ENCODE measurements at places on chromosomes 13 and 19. TPM values are rescaled to one million over a fixed set of nuclear protein-coding genes. Genes with fewer than 3 reads are reported as not detected.

The FUT2 gene
- polyA plus RNA-seq: 6.5 TPM

The POLR1D gene
- 93.8 TPM for polyA plus RNA-seq

The DCLK1 gene
- 1.2 TPM for polyA plus RNA-seq

The CEP89 gene
- 8.7 TPM for polyA plus RNA-seq

The PIH1D1 gene
- polyA plus RNA-seq: 66.6 TPM

The DEDD2 gene
- polyA plus RNA-seq: 31.4 TPM

The FAM216B gene
- 4.9 TPM for polyA plus RNA-seq

The ELSPBP1 gene
- not detected for polyA plus RNA-seq

The CHAMP1 gene
- polyA plus RNA-seq: 8.4 TPM

The ZNRF4 gene
- not detected for polyA plus RNA-seq

The ZNF737 gene
- polyA plus RNA-seq: 3.3 TPM

The SYT3 gene
- 0.23 TPM for polyA plus RNA-seq

The F2RL3 gene
- 45.2 TPM for polyA plus RNA-seq

The PDX1 gene
- not detected for polyA plus RNA-seq

- DNase-seq: no peak
These were observed 64.8 kb downstream of the MIPEP start for GRCh38 chr13:23824371-23824770.

GRCh38 chr19:20287070-20287469, 120.1 kb downstream of the ZNF486 start:
- no peak for DNase-seq

DNA sequence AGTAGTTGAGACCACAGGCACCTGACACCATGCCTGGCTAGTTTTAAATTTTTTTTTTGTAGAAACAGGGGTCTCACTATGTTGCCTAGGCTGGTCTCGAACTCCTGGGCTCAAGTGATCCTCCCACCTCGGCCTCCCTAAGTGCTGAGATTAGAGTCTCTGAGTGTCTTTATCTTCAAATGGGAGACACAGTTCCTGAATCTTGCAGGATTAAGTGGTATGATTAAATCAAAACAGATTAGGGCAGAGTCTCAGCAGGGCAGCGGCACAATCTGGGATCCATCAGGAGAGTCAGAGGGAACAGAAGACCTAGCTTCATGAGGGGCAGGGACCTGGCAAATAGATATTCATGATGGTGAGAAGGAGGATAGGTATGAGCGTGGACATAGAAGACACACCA, 953 bp downstream of the RLN3 start:
- DNase-seq: no peak

DNA sequence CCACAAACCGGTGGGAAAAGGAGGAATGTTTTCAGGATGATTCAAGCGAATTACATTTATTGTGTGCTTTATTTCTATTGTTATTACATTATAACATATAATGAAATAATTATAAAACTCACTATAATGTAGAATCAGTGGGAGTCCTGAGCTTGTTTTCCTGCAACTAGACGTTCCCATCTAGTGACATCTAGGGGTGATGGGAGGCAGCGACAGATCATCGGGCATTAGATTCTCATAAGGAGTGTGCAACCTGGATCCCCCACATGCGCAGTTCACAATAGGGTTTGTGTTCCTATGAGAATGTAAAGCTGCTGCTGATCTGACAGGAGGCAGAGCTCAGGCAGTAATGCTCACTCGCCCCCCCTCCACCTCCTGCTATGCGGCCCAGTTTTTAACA, 54.5 kb downstream of the SPTBN4 start:
- DNase-seq: no peak

DNA sequence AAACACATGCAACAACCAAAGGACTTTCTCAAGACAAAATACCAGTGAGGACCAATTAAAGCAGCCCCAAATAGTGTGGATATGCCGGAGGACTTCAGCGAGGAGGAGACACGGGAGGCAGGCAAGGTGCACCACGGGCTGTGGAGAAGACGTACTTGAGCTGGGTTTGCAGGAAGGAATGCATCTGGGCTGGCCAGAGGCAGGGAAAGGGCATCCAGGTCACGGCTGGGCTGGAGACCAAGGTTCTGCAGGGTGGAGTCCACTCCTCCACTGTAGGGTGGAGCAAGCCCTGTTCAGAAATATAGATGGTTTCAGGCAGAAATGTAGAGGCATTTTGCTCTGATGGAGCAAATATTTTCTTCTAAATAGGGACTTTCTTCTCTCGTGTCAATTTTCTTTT, 36.6 kb upstream of the MEDAG start:
- DNase-seq: no peak

DNA sequence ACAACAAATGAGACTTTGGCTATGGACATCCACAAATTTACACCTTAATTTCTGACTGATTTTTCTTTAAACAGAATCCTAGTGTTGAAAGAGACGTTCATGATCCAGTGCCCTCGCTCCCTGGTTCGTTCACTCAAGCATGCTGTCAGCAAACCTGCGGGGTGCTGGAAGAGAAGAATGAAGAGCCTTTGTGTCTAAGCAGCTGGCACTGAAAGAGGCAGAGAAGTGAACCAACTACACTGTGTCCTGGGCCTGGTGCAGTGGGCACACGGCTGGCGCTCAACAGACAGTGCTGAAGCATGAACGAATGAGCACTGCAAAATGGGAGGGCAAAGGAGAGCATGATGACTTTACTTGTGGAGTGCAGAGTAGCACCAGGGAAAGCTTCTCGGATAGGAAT, 46.8 kb downstream of the MIPEP start:
- no peak for DNase-seq

DNA sequence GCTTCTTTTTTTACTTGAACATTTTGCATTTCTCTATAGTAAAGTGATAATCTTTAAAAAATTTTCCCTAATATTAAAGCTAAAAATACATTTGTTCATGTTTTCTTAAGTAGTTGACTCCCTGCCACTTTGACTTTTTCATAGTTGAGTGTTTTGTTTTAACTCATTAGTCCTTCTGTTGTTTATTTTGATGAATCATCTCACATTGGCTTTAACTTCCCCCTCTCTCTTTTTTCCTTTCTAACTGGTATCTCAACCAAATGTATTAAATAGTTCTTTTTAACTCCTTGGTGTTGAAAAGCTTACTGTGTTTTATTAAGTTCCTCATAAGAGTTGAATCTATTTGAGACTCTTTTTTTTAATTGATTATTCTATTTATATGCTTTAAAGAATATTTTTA, 2.8 kb downstream of the TNFSF13B start:
- no peak for DNase-seq

DNA sequence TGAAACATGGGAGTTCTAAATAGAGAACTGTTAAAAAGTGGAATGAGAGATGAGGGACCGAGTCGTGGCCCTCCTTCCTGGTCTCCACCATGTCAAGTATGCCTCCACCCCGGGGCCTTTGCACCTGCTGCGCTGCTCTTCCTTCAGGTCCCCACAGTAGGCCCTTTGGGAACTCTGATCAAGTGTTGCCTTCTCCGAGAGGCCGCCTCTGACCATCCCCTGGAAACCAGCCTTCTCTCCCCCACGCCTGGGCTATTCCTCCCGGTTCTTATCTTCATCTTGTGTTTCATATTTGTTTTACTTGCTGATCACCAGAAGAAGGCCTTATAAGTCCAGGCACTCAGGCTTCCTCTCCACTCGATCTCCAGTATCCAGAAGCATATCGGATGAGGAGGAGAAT, 40.0 kb downstream of the IRS2 start:
- no peak for DNase-seq

DNA sequence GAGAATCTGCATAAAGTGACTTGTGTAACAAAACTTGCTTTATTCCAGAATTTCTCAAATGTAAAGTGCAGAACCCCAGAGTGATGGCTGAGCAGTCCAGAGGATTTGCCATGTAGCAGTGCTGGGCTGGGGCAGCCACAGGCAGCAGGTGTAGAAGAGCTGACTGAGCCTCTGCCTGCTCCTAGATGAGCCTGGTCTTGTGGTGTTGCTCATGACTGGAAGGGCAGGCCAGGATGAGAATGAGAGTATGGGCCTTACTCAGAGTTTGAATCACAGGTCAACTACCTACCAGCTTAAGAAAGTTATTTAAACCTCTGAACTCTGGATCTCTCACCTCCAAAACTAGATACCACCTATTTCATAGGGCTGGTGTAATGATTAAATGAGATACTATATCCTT, 2.9 kb upstream of the C13orf42 start:
- no peak for DNase-seq

DNA sequence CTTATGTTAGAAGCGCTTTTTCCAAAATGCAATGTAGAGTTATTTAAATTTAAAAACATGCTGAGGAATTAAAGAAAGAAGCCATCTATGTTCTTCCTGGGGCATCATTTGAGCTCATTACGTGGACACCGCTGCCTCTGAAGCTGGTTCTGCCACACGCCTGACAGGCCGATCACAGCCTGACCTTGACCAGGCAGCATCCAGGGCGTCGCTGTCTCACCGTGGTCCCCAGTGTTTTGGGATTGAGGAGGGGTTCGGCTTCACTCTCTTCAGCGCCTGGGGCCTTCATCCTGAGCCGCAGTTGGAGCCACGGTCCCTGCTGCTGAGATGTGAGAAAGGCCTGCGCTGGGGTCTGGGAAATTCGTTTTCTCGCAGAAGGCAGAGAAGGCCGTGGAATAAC, 64.0 kb downstream of the ATP11A start:
- no peak for DNase-seq
